Epithelial cell of esophagus (primary cell): ENCODE measurements at places on chromosomes 2 and 18.
A peak's percentile ranks its signal among the peaks of the same experiment; 100 is the strongest.

- no peak for DNase-seq
These were observed 27.9 kb downstream of the RRM2 start for GRCh38 chr2:10150436-10150835.

DNA sequence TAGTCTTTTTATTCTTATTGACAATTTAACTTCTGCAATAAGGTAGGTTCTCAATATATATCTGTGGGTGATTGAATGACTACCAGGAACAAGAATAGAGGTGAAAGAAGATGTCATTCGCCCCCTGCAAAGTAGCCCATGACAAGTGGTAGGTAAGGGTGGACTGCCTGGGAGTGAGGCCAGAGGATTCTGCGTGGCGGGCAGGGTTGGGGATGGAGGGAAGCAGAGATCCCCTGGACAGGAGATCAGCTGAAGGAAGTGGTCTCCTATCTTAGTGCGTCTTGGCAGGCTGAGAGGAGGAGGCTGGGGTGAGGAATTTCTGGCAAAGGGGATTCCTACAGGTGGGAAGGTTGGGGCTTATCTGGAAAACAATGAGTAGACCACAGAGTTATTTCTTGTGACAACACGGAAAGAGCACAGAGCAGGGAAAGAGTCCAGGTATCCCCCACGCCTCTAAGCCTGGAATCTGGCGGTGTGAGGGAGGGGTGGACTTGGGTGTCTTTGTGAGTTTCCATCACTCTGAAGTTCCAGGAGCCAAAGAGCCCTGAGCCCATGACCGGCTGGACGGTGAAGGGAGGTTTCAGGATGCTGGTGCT, 21.5 kb upstream of the MYCN start:
- no peak for DNase-seq

DNA sequence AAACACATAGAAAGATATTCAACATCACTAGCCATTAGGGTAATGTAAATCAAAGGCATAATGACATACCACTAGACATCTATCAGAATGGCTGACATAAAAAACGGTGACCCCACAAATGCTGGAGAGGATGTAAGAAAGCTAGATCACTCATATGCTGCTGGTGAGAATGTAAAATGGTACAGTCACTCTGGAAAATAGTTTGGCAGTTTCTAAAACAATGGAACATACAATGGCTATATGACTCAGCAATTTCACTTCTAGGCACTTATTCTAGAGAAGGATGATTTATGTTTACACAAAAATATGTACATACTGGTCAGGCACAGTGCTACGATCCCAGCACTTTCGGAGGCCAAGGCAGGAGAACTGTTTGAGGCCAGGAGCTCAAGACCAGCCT, 87.3 kb downstream of the COLEC12 start:
- DNase-seq, result no peak

DNA sequence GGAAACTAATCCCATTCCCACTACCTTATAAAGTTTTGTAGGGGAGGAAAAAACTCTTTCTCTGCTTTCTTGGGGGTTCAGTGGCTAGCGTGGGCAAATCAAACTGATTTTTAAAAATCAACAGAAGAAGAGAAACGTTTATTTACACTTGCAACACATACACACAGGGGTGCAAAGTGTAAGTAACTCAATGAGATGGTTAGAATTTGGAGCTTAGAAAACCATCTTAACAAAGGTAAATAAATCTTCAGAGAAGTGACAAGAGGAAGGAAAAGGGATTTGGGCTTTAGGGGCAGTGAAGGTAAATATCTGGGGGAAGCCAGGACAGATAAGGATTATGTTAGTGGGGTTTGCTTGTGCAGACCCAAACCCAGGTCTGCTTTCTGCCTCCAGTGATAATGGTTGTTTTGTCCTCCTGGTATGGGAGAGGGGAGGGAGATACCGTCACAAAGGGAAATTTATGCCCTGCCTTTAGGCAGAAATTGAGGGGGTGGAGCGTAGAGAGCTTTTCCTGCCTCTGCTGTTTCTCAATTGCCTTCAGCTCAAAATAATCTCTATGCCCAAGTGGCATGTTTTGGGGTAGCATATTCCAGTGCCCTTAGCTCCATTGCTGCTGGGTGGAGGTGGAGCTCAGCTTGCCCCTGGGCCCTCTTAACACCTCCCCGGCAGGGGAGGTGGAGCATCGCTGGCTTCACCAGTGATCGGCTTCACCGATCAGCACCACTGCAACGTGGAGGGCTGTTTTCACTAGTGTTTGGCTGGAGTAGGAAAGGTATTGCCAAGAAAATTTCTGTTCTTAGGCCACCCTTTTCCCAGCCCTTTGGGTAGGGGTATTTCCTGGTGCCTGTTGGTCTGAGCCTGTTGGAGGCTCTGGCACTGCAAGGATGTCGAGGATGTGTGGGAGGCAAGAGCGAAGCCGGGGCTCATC, 92.2 kb downstream of the TEX51 start:
- DNase-seq, result no peak

GRCh38 chr2:200177971-200178911, 128.3 kb upstream of the SPATS2L start:
- DNase-seq, result no peak

DNA sequence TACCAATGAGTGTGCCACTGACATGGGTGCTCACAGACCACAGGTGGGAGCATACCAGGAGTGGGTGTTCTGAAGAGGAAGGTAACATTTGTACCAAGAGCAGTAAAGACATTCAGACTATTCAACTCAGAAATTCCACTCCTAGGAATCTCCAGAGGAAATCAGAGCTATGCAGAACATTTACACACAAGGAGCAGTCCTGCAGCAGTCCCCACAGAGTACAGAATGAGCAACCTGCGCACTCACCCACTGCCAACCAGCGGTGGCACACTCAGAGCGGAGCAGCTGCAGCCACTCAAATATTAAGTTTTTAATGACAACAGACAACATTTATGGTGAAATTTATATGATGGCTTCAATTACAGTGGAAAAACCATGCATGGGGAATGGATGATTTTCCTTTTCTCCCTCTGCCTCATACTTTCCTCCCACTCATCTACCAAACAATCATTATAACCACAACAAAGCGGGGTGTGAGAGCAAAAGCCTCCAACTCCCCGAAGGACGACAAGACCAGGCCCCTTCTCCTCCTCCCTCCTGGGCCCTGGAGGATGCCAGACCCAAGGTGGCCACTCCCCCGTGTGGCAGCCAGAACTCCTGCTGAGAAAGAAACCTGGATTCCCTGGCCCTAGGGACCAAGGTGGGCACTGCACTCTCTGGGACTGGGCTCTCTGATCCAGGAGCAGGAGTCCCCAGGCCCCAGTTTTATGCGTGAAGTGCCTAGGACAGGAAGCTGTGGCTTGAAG, 5.4 kb downstream of the HS6ST1 start:
- peak; percentile 36 for DNase-seq

GRCh38 chr2:206799083-206799482, 33.7 kb downstream of the FASTKD2 start:
- DNase-seq, result no peak

GRCh38 chr2:98643496-98644100, 35.2 kb downstream of the UNC50 start:
- DNase-seq, result no peak

- DNase-seq, result peak; percentile 20
These were observed 1.6 kb downstream of the SCN3A start for GRCh38 chr2:165202239-165202638.

DNA sequence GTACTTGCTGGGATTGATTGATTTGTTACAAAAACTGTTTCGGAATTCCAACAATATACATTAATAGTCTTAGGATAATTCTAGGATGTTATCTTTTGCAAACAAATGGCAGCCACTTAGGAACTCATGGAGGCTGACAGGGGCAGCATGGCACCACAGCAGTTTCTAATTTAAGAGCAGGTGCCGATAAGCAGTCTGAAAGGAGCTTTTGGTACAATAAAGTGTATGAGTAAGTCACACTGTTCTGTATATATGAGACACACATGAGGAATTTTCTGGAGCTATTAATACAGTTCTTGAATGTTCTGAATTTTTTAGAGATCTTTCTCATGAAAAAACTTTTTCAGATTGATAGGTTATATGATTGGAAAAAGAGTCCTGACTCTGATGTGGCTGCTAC, 52.2 kb downstream of the EIF5B start:
- no peak for DNase-seq

DNA sequence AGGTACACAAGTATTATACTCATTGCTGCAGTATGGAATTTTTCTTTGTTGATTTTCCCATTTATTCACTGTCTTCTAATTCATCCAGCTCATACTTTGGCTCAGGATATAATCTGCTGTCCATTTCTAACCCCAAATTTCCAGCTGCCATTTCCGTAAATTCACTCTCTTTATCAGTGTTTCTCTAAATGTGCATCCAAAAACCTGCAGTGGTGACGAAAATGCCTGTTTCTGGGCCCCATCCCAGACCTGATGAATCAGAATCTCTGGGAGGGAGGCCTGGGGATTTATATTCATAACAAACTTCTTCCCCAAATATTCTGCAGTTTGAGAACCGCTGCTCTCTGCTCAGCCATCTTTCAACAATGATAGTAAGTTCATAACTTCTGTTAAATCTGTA, 86.6 kb downstream of the VWC2L start:
- DNase-seq, result no peak

DNA sequence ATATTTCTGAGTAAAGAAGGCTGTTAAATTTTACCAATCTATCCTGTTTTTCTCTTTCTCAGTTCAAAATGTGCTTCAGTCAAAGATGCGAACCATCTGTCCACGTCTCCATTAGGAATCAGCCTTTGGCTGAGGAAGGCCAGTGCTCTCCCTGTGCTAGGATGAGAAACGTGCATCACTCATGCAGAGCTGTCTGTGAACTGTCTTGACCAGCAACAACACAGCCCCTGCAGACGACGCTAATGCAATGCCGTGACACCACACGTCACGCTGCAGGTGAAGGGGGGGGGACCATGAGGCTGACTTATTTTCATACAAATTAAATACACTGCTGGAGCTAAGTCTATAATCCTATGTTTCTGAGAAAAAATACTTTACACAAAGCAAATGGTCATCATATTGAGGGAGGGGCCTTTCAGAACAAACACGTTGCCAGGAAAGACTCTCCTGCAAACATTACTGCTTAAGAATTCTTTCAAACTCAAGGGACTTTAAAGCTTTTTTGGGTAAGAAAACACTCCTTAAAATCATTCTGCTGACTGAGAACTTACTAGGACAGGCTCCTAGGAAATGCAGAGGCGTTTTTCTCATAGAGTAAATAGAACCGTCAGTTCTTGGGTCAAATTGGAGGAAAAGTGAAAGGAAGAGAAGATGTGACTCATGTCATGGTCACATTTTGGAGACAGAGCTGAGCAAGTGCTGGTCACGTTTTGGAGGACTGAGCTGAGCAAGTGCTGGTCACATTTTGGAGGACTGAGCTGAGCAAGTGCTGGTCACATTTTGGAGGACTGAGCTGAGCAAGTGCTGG, 97.0 kb downstream of the MBP start:
- DNase-seq, result peak; percentile 23

DNA sequence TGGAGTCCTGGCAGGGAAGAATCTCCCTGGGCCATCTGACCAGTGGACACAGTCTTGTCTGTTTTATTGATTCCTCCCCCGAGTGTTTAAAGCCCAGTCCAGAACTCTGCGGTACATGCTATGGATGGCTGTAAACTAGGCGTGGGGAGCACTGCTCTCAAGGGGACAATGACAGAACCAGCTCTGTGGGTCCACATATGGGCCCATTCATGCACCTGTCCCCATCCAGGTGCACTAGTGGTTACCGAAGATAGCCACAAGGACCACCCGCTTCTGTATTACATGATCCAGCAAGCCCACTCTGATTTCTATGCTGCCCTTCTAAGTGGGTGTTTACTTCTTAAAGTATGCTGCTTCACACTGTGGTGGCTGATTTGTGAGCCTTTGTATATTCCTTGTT, 21.0 kb downstream of the CHST10 start:
- no peak for DNase-seq

DNA sequence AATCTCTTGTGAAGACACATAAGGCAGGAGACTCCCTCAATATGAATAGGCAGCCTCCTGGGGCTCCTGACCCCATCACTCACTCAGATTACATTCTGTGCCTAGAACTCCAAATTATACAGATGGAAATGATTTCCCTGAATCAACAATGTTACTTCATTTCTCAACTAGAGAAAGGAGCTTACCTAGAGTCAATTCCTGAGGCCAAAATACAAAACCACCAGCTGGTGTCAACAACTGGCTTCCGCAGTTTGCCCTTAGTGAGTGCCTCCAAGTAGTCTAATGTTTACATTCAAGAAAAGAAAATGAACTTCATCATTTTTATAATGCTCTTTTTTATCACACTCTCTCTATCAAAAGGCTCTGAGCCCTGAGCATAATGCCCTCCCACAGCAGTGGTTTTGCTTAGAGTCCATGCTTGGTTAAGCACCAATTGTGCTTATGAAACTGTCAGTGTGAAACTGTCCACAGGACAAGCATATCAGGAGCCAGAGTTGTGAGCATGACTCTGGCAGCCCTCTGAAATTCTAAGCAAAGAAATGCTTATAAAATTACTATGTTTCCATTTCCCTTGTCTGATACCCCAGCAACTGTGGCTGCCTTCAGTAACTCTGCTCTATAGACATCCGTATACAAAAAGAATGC, 305.7 kb upstream of the PKDCC start:
- no peak for DNase-seq

- DNase-seq, result peak; percentile 60
These were observed 72.2 kb upstream of the RBM44 start for GRCh38 chr2:237726401-237726830.

GRCh38 chr2:166135152-166135848, 7.5 kb upstream of the SCN1A start:
- DNase-seq, result no peak

DNA sequence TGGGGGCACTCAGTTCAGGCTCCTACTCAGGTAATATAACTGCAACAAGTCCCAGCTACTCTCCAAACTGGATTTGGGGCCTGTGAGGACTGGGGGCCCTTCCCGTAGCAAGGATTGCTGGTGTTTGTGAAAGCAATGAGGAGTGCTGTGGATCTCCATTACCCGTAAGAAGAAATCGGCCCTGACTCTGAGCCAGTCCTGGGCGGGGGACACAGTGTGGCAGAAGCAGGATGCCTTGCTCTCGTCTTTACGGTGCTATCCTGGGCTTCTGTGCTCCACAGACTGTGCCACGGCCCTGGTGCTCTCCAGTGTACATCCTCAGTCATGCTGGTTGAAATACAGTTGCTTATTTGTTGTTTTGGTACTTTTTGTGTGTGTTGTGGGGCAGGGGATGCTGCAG, 172.9 kb downstream of the NDUFA10 start:
- no peak for DNase-seq

DNA sequence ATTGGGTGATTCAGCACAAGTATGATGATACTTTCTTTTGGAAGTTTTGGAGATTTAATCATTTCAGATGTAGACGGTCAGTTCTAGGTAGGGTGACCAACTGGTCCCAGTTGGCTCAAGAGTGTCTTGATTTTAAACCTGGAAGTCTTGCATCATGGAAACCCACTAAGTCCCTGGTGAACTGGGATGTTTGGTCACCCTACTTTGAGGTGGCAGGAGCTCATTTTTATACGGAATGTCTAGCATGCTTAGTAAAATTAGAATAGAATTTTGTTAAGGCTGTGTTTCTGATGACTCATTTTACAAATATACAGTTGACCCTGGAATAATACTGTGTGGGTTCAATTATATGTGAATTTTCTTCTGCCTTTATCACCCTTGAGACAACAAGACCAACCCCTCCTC, 61.5 kb upstream of the DOCK10 start:
- peak; percentile 4 for DNase-seq
